Activated T-helper 1 cell treated with anti-CD3 and anti-CD28 coated beads, Interleukin-2, amount 50 U/mL, for 16 hours (primary cell): ENCODE measurements at places on chromosomes 6 and 20.

- no peak for DNase-seq
Measured at GRCh38 chr20:37353285-37353849, 7.4 kb downstream of the SRC start.

DNA sequence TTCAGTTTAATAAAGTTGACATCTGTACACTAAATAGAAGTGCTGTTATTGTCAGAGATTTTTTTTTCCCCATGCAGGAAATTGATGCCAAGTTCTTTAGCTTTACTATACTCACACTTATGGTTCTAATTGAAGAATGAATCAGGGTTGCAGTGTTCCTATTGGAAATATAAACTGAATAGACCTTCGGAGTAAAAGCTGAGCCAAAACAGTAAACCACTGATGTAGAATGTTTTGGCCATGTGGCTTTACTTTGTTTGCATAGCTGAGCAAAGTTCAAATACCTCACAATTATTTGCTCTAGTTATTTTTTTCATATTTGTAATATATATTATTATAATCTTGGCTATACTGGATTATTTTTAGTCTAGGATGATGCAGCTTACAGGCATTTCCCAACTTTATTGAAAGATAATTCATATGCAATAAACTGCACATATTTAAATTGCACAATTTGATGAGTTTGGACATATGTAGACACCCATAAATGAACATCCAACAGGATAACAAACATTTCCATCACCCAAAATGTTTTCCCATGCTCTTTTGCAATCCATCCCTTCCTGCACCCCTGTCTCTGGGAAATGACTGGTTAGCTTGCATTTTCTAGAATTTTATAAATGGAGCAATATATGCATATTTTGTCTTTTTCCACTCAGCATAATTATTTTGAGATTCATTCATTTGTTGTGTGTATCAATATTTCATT, 105.8 kb upstream of the NOX3 start:
- DNase-seq = no peak

- DNase-seq = no peak
Measured at GRCh38 chr20:5400164-5400762, 83.5 kb upstream of the PROKR2 start.

GRCh38 chr20:44287272-44288097, 23.5 kb downstream of the FITM2 start:
- DNase-seq = no peak

DNA sequence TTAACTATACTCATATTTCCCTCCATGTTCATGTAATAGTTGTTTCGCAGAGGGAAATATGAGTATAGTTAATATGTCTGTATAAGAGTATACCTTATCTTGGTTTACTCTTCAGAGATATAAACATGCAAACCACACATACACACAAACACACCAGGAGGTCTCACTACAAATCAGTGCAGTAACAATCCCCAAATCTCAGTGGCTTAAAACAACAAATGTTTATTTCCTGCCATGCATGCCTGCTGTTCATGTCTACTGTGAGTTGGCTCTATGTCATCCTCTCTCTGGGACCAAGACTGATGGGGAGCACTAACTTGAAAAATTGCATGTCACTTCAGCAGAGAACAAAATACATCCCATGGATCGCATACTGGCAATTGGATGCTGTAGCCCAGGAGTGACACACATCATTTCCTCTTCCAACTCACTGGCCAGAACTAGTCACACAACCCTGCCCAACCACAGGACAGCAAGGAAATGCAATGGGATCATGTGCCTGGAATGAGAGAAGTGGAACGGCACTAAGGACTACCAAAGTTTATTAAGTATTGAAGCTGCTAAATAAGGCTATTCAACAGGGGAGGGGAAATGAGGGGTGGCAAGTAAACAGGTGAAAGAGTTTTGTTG, 89.0 kb upstream of the DTNBP1 start:
- no peak for DNase-seq
